ENCODE measurements at places on chromosomes 5 and 9.
A peak's percentile ranks its signal among the peaks of the same experiment; 100 is the strongest.

- no peak for DNase-seq
Observed at GRCh38 chr5:74075501-74076484, 449.8 kb downstream of the ARHGEF28 start.

DNA sequence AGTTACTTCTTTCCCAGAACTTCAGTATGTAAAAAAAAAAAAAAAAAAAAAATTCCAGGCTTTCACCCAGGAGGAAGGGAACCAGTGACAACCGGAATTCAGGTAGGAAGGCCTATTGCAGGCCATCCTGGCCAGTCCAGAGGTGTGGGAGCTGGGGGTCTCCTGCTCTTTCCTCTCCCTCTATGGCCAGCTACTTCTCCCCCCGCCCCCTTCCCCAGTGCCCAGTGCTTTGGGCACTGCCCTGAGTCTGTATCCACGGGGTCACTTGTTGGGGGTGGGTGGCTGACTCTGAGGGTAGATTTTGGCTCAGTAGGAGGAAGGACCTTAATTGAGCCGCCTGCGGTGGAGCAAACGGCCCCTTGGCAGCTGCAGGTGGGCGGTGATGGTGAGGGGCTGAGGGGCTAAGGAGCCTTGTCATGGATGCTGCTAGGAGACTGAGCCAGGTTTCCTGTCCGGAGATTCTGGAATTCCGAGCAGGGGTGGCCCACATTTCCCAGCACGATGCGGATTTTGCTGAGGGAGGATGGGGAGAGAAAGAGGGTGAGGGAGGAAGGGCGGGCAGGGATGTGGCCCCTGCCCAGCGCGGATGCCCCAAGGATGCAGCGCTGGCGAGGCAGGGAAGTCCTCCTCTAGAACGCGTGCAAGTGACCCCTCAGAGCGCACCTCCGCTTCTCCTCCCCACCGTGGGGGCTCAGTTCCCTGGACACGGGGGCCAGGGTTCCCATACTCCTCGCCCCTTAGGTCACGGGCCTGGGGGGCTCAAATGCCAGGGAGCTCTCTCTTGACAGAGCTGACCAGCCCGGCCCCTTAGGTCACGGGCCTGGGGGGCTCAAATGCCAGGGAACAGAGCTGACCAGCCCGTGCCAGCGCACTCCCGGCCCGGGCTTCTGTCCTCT, 1.2 kb upstream of the PHF2 start:
- DNase-seq = no peak

GRCh38 chr5:36079200-36079781, 12.6 kb upstream of the UGT3A2 start:
- DNase-seq = no peak

DNA sequence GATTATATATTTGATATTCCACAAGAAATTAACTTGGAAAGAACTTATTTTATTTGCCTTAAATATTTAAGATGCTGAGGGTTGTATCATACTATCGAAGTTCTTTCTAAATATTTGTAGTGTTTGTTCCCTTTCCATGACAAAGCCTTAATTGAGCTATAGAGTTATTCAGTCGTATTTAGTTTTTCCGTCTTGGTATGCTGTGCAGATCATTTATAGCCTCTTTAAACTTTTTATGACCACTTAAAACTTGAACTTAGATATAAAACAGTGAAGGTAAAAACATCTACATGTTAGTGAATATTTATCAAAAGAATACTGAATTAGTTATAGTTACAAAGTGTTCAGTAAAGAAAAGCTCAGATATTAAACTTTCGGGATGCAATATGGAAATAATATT, 74.4 kb downstream of the PARP8 start:
- no peak for DNase-seq

DNA sequence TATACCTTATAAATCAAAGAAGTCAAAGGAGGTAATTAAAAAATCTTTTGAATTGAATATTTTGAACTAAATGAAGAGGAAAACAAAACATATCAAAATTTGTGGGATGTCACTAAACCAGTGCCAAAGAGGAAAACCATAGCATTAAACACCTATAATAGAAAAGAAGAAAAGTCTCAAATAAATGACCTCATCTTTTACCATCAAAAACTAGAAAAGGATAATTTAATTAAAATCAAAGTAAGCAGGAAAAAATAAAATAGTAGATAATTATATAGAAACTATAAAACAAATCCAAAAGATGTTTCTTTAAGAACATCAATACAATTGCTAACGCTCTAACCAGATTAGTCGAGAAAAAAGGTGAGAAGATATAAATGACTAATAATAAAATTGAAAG, 47.8 kb downstream of the LPAR1 start:
- DNase-seq = no peak

DNA sequence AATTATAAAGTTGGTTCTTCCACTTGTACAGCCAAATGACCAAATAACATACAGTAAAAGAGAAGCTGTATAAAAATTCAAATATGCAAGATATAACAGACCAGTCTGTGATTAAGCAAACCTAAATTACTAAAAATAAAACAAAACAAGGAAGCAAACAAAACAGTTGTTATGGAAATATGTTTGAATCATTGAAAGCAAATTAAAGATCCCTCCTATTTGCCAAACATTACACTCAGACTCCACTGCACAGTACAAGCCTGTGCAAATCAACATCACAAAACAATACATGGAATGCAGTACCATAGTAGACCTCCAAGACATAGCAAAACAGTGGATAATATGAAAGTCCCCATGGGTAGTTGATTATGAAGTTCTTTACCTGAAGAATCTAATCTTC, 288.1 kb upstream of the PTGER4 start:
- no peak for DNase-seq

- DNase-seq = no peak
Observed at GRCh38 chr5:56984445-56984844, 32.5 kb upstream of the MIER3 start.

- DNase-seq = no peak
Observed at GRCh38 chr9:109880276-109881169, 100.5 kb downstream of the PALM2AKAP2 start.

DNA sequence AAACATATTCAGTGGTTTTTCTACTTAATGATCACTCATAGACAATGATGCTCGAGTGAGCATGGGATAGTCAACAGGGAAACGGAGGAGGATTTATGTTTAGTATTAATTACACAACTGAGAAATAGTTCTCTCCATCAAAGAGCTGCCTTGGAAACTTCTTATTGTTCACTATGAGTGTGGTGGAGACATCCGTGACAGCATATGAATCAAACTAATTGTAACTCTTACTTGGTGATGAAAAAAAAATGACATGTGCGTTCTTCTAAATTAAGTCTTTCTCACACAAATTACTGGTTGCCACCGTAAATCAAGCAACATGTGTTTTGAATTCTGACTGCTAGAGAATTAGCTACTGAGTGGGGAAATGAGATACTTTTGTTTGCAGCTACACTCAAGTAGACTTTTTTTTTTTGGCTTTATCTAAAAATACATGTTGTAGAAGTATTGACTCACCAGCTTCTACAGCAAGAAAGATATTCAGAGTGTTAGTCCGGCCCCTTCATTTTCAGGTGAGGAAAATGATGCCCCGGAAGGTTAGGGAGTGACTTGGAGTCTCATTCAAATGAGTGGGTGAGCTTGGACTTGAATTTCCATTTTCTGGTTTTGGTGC, 179.4 kb downstream of the CFAP90 start:
- no peak for DNase-seq

- DNase-seq = peak; percentile 90
Observed at GRCh38 chr5:119417891-119418605, 34.2 kb upstream of the HSD17B4 start.

DNA sequence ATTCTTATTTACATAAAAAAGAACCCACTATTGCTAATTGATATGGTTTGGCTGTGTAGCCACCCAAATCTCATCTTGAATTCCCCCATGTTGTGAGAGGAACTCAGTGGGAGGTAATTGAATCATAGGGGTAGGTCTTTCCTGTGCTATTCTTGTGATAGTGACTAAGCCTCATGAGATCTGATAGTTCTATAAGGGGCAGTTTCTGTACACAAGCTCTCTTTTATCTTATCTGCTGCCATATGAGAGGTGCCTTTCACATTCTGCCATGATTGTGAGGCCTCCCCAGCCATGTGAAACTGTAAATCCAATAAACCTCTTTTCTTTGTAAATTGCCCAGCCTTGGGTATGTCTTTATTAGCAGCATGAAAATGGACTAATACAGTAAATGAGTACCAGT, 58.2 kb upstream of the PRR16 start:
- no peak for DNase-seq
